ENCODE measurements at places on chromosomes 16 and 17. TPM values are rescaled to one million over a fixed set of nuclear protein-coding genes. Genes with fewer than 3 reads are reported as not detected.

The TPSD1 gene
- not detected for total RNA-seq

GRCh38 chr16:84080378-84080777 lies 36.4 kb downstream of the MBTPS1 start:
- H3K36me3 ChIP-seq, result peaks cover 57% of the 10 kb centered on the region
- no peak for DNase-seq
- H3K27ac ChIP-seq, result no peak overlapping the region

GRCh38 chr17:13813347-13814240 lies 211.9 kb upstream of the HS3ST3A1 start:
- H3K36me3 ChIP-seq, result no peaks in the 10 kb centered on the region
- H3K4me3 ChIP-seq, result no peak overlapping the region
- DNase-seq, result peak; percentile 8

DNA sequence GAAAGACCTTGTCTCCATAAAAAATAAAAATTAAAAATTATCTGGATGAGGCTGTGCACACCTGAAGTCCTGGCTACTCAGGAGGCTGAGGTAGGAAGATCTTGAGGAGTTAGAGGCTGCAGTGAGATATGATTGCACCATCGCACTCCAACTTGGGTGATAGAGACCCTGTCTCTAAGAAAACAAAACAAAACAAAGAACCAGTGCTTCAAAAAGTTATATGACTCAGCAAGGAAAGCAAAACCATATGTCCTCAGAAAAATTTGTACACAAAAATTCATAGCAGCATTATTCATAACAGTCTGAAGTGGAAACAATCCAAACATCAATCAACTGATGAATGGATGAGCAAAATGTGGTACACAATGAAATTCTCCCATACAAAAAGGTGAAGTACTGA lies 48.9 kb downstream of the SLFN5 start:
- no peak overlapping the region for H3K27ac ChIP-seq
- no peak for DNase-seq
- no peak overlapping the region for H3K4me3 ChIP-seq
- no peaks in the 10 kb centered on the region for H3K27me3 ChIP-seq
- no peaks in the 10 kb centered on the region for H3K36me3 ChIP-seq
- H3K4me1 ChIP-seq, result no peaks in the 10 kb centered on the region

DNA sequence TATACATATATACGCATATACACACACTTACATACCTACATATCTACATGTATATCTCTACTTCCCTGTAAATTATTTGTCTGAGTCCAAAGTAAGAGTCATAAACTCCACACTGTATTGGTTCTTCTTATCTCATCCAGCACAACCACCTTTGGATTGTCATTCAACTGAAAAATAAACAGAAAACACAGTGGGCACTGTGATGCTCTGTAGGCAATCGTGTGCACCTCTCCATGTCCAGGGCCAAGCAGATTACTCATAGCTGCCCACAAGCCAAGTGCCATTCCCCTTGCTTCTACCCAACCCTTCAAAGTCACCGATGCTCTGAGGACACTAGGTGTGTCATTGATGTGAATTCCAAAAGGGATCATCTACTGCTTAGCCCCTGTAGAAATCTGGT lies 12.9 kb upstream of the TEKT3 start:
- no peaks in the 10 kb centered on the region for H3K36me3 ChIP-seq
- peaks cover 3% of the 10 kb centered on the region for H3K4me1 ChIP-seq
- DNase-seq, result no peak
- no peak overlapping the region for H3K27ac ChIP-seq
- no peaks in the 10 kb centered on the region for H3K27me3 ChIP-seq

- H3K27ac ChIP-seq, result no peak overlapping the region
- peaks cover 48% of the 10 kb centered on the region for H3K36me3 ChIP-seq
- H3K4me3 ChIP-seq, result no peak overlapping the region
These were observed 61.6 kb downstream of the TIMM22 start for GRCh38 chr17:1058423-1059130.

DNA sequence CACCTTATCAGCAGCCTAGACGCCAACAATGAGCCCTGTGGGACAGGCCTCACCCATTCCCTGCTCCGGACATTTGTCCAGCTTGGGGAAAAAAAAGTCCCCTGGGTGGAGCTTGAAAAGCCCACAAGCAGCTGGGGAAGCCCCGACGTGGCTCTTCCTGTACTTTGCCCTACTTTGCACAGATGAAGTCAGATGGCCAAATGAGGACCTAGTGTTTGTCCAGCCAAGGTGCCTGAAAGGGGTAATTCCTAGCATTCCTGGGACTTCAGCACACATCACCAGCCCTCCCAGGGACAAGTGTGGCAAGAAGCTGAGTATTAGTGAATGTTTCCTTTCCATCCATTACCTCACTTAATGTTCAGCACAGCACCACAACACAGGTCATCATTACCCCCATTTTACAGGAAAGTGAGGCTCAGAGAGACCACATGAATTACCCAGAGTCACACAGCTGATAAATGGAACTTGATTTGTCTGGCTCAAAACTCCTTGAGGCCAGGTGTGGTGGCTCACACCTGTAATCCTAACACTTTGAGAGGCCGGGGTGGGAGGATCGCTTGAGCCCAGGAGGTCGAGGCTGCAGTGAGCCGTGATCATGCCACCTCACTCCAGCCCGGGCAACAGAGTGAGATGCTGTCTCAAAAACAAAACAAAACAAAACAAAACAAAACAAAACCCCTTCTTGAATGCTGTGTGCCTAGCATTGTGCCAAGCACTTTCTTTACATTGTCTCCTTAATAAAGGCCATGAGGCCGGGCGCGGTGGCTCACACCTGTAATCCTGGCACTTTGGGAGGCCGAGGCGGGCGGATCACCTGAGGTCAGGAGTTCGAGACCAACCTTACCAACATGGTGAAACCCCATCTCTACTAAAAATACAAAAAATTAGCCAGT lies 19.9 kb upstream of the PLLP start:
- peaks cover 6% of the 10 kb centered on the region for H3K27me3 ChIP-seq
- DNase-seq, result peak; percentile 35
- no peak overlapping the region for H3K27ac ChIP-seq
- no peaks in the 10 kb centered on the region for H3K36me3 ChIP-seq
- H3K4me3 ChIP-seq, result no peak overlapping the region

DNA sequence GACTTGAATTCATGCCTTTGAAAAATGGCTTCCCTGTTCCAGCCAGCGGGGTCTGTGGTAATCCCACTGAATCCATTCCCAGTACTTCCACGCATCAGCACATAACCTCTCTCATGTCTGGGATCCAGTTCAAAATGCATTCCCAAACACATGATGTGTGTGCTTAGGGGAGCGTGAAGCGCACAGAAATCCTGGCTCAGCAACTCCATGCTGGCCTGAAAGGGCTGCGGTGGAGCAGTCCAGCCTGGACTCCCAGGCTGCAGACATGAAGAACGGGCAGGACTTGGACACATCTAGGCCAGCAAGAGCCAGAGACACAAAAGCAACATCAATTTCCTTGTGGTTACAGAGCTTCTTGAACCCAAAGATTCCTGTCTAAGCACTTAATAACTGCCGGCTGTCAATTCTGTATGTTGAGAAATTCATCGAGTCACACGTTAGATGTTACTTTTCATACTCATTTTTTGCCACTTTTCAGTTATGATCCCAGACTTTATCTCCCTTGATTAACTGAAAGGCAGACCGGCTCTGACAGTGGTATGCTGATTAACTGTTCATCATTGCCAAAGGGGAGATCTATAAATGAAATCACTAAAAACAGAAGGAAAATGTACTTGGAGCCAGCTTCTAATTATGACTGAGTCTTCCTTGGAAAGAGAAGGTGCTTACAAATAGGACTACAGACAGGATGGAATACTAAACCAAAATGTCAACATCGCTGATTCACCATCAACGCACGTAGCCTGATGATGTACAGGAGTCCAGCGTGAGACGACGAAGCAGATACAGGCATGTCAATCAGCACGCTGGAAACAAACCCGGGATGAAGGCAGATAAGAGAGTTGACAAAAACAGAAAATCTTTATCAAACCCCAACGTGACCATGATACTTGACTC lies 23.0 kb downstream of the NSMCE1 start:
- no peaks in the 10 kb centered on the region for H3K27me3 ChIP-seq
- peak; percentile 98 for DNase-seq
- no peak overlapping the region for H3K4me3 ChIP-seq
- peaks cover 46% of the 10 kb centered on the region for H3K4me1 ChIP-seq
- H3K27ac ChIP-seq, result peak overlapping the region; percentile 80
- H3K36me3 ChIP-seq, result peaks cover 2% of the 10 kb centered on the region

DNA sequence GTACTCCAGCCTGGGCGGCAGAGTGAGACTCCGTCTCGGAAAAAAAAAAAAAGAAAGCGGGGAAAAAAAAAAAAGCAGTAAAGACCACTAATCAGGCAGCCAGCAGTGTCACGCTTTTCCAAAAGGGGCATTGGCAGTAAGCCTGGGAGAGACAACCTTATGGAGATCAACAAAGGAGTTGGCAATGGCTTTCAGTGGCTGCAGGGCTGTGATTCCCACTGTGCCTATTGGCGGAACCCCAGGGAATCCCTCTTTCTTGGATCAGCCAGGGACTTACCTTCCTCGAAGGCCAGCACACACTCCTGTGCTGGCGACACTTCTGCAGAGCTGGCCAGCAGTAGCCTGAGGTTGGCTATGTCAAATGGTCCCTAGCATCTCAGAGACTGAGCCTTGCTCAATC lies 43.2 kb upstream of the ZFHX3 start:
- no peak overlapping the region for H3K4me3 ChIP-seq
- H3K27ac ChIP-seq, result no peak overlapping the region
- H3K27me3 ChIP-seq, result no peaks in the 10 kb centered on the region
- DNase-seq, result no peak
- no peaks in the 10 kb centered on the region for H3K36me3 ChIP-seq
- H3K4me1 ChIP-seq, result peaks cover 23% of the 10 kb centered on the region

Data from muscle of leg (tissue), 16 donors.